ENCODE measurements at places on chromosomes 1 and 21.

DNA sequence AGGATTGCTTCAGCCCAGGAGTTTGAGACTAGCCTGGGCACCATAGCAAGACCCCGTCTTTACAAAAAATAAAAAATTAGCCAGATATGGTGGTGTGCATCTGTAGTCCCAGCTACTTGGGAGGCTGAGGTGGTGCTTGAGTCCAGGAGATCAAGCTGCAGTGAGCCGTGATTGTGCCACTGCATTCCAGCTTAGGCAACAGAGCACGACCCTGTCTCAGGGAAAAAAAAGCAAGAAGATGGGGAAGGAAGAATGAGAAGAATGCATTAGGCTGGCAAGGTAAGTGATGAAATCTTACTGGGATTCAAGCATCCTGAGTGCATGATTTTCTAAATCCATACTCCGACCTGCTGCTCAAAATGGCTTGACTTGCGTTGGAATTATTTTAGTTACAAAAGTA, 6.8 kb downstream of the PCP4L1 start:
- DNase-seq: no peak

GRCh38 chr1:248140846-248141245, 4.1 kb upstream of the OR2M5 start:
- DNase-seq: no peak

- DNase-seq: no peak
Observed at GRCh38 chr1:61536174-61537108, 188.5 kb downstream of the TM2D1 start.

DNA sequence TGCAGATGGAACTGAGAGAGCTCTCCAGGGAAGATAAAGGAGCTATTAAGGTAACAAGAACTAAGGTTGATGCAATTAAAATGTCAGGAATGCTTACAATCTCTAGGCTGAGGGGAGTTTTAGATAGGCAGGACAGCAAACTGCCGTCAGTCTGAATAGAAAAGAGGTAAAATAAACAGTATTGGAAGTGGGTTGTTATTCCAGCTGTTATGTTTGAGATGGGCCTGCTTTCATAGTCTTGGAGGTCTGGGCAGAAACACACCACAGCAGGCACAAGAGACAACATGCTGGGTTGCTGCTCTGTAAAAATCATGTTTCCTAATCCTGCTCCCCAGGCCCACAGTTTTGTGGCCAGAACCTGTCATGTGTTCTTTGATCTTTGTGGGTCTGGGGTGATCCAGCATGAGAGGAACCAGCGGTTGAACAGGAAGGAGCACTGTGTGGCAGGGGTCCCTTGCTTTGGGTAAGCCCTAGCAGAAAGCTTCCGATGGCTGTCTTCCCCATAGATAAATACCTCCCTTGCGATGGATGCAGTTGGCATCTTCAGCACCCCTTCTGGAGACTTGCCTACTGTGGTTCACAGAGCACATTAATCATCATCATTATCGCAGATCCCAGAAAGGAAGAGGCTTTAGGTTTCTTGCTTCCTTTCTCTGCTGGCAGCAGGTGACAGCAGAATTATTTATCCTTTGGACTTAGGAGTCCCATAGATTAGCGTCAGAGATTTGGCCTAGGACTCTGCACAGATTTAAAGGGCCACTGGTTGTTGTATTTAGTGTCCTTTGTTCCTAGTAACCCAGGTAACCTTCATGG, 97.1 kb downstream of the AK5 start:
- DNase-seq: no peak

- DNase-seq: no peak
Observed at GRCh38 chr1:61724506-61724812, 482 bp downstream of the TM2D1 start.

DNA sequence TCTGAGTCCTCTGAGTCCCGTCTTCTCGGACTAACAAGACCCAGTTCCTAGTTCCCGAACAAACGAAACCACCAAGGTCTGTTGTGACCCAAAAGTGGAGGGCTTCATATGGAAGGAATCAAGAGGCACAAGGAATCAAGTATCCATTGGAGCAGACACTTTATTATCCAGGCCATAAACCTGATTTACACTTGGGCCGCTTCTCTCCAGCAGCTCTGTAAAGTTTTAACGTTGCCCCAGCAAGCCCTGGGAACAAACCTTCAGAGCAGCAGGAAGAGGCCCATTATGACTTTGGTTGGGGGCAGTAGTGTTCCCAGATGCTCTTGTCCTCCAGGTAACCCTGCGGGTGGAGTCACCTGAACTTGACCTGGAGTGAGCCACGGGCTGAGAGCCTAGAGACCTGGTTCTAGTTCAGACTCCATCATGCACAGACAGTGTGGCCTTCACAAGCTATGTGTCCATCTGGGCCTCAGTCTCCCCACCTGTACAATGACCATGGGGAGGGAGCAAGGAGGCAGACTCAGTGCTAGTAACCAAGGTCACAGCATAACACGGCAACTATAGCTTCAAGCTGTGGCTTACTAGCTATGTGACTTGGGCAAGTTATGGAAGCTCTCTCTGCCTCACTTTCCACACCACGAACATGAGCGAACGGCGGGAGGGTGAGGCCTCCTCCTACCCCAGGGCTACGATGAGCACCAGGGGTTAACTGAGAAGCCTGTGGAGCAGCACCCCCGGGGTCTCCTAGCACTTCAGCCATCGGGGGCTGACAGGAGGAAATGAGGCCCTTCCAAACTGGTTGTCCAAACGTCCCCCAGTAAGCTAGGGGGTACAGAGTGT, 95.7 kb downstream of the GLIS1 start:
- no peak for DNase-seq

- no peak for DNase-seq
Observed at GRCh38 chr21:31366825-31367224, 22.8 kb upstream of the TIAM1 start.

GRCh38 chr1:29271724-29272123, 35.4 kb downstream of the PTPRU start:
- no peak for DNase-seq

DNA sequence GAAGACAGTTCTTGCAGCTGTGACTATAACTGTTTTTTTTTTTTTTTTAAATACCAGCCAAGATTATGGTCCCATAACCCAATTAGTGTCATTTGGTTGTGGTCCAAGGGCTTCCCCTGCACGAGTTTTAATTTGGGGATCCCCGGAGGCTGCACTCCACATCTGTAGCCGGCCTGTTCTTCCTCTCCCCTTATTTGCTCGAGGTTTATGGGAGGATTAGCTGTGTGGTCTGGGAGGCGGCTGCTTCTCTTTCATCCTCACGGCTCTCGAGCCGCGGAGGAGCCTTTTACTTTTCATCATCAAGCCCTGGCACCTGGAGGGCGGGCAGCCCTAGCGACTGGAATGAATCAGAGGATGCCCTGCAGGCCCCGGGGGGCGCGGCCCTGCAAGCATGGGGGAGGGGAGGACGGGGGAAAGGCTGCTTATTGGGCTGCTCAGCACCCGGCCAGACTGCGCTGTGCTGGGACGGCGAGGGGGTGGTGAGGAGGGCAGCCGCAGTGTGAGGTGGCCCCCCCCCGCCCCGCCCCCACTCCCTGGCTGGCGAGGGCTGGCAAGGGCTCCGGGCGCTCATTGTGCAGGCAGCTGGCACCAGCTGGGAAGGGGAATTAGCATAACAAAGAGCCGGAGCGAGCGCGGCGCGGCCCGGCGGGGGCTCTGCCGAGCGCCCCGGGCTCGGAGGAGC, 18.5 kb downstream of the SERTAD4 start:
- no peak for DNase-seq

GRCh38 chr1:179146476-179146875, 64.6 kb downstream of the TOR3A start:
- no peak for DNase-seq

DNA sequence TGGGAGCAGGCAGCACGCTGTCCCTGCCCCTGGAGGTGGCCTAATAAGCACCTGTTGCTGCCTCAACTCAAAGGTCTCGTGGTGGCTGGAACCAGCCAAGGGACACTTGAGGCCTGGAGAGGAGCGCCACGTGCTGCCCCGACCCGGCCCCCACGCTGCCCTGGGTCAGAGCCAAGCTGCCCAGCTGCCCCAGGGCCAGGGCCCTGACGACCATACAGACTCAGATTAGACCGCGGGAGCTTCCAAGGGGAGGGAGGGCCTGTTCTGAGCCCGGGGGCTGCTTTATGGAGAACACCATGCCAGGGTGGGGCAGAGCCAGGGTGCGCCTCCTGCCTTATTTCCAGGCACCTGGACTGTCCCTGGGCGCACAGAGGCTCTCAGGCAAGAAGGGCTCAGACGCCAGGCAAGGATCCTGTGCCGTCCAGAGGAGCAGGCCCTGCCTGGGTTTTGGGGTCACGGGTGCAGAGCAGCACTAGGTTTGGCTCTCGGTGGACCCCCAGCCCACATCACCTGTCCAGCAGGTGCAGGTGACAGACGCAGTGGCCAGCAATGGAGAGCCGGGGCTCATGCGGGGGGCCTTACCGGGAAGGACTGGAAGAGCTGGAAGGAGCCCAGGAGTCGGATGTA, 18.6 kb downstream of the KRTAP10-1 start:
- DNase-seq: no peak

- DNase-seq: no peak
Observed at GRCh38 chr1:169426174-169426705, 1.0 kb downstream of the CCDC181 start.

- DNase-seq: no peak
Observed at GRCh38 chr1:65147424-65148177, 402 bp upstream of the AK4 start.

GRCh38 chr1:1482856-1483255, 11.3 kb downstream of the ATAD3B start:
- no peak for DNase-seq

DNA sequence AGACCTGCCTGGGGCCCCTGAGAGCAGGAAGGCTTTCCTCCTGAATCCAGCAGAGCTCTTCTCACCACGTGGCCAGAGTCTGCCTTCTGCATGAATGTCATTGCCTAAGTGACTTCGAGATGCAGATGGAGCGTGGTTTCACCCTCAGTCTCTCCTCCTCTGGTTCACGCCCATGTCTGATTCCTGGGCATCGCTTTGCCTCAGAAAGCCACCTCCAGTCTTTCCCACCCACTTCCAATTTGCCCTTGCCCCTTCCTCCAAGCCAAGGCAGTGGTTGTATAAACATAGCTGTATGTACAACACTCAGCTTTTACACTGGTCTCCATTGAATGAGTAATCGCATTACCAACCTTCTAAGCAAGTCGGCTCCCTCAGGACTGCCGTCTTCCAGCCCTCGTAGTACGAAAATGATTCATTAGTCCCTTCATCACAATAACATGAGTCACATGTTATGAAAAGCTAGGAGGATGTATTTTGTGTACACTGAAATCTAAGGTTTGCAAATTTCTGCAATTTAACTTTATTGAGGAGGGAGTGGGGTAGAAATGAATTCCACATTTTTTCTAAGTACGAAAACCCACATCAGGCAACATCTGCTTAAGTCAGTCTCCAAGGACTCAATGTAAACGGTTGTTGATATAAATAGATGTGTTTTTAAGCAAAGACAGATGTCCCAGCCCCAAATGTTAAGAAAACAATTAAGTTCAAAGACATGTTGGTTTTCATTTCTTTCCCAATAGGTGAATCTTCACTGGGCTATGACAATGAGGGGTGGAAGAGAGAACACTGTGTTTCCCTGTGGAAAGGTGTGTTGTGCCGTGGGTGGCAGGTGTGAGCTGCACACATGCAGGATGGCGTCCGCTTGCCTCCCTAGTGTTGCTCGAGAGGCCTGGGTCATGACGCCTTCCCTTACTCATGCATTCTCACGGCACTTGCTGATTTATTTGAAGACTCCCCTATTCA, 32.3 kb upstream of the ETS2 start:
- DNase-seq: no peak

GRCh38 chr1:166814611-166815010, 24.7 kb upstream of the POGK start:
- DNase-seq: no peak
